ENCODE measurements at places on chromosomes 5 and 9.

DNA sequence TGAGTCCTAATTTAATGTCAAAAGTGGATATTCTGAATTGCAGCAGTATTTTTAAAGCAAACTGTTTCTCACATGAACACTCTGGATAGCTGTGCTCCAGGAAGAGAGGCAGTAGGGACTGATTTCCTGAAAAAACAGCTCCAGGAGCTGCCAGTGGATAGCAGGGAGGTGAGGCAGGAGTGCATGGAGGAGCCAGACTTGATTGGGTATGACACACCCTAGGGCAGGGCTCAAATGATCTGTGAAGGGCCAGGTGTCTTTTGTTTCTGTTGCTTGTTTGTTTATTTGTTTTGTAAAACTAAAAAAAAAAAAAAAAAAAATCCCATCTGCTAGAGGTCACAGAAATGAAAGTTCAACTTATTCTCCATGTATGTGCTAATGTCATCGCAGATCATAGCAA lies 83.4 kb downstream of the ADRB2 start:
- DNase-seq, result no peak

DNA sequence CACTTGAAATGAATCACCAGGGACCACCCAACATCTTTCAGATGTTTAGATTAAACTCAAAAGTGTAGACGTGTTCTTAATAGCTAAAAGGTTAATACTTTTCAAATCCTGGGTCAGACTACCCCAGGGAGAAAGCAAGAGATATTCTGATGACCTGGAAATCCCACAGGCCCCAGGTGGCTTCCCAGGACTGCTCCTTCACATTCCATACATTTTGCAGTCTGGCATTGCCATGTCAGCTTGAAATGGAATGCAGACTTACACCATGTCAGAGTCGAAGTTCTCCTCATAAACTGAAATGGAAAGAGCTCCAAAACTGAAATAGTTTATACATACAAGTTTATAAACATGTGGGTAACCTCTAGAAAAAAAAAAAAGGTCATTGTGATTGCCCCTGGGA lies 61.5 kb downstream of the TMEM167A start:
- DNase-seq, result no peak

DNA sequence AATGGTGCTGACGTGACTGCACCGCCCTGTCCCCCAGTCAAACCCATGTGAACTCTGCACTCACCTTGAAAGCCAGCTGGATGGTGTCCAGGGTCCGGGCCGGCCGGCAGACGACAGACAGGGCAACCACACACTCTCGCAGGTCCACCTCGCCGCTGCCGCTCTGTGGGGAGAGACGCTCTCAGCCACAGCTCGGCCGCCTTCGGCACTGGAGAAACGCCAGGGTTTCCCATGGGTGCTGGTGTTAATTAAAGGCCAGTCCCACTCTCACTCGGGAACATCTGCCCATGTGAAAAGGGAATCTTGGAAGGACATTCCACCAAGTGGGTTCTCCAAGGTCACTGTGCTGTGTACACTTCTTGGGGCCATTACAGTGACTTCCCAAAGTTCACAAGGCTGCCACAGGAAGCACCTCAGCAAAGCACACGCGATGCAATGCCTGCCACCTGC lies 25.5 kb upstream of the SLC6A3 start:
- DNase-seq, result no peak

- no peak for DNase-seq
These were observed 376 bp downstream of the ANKRD18B start for GRCh38 chr9:33524306-33524947.

GRCh38 chr5:16345454-16345853 lies 120.1 kb downstream of the ZNF622 start:
- DNase-seq, result peak; percentile 4

GRCh38 chr5:158977642-158978041 lies 122.1 kb downstream of the EBF1 start:
- DNase-seq, result no peak

DNA sequence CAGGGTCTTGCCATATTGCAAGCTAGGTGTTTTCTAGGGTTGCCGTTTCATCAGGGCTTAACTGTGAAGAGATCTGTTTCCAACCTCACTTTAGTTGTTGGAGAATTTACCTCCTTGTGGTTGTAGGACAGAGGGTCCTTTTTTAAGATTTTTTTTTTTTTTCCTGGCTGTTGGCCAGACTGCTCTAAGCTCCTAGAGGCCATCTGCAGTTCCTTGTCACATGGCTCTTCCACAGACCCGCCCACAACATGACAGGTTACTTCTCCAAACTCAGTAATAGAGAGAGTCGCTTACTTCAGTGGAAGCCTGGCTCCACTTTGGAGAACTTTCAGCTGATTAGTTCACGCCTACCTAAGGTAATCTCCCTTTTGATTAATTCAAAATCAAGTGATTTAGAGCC lies 543.7 kb downstream of the DMRTA1 start:
- DNase-seq, result no peak

GRCh38 chr5:17346811-17347210 lies 129.4 kb downstream of the BASP1 start:
- DNase-seq, result no peak

DNA sequence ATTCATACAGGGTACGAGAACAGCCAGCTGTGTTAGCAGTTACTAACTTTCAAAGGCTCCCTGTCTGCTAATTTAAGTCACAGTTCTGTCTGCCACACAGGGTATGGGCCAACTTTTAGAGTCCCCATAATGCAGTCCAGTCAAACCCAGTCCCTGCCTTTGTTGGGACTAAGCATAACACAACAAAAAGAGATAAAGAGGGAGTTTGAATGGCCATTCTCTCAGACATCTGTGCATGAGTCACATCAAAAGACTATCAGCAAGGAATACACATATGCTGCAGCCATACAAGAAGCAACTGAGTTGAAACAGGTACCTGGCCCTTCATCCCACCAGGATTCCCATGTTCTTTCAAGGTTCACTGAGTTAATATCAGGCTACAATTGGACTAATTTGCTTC lies 744.5 kb upstream of the C9orf72 start:
- no peak for DNase-seq

DNA sequence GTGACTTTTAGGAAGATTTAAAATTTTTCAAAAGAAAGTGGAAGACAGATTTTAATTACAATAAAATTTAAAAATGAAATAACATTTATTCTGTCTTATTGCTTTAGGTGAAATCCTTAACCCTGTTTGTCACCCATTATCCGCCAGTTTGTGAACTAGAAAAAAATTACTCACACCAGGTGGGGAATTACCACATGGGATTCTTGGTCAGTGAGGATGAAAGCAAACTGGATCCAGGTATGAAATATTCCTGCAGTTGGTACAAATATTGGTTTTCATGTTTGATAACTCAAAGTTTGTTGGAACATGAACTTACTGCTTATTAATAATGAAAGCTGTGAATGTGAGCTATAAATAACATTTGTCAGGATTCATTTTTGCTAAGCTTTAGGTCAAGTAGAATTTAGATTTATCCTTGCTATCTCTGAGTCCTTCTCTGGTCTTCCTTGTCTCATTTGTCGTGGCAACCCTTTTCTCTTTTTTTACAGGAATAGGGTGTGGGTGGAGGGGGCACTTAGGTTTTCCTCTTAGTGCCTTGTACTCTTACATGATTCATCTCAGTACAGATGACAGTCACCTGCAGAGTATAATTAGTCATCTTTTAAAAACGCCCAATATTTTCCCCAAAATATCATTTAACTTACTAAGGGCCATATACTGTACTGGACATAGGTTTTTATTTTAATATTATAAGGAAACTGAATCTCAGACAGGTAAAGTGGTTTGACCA lies 95.3 kb upstream of the RASGRF2 start:
- DNase-seq, result no peak

- DNase-seq, result no peak
These were observed 547.3 kb upstream of the ZNF608 start for GRCh38 chr5:125293726-125294125.

DNA sequence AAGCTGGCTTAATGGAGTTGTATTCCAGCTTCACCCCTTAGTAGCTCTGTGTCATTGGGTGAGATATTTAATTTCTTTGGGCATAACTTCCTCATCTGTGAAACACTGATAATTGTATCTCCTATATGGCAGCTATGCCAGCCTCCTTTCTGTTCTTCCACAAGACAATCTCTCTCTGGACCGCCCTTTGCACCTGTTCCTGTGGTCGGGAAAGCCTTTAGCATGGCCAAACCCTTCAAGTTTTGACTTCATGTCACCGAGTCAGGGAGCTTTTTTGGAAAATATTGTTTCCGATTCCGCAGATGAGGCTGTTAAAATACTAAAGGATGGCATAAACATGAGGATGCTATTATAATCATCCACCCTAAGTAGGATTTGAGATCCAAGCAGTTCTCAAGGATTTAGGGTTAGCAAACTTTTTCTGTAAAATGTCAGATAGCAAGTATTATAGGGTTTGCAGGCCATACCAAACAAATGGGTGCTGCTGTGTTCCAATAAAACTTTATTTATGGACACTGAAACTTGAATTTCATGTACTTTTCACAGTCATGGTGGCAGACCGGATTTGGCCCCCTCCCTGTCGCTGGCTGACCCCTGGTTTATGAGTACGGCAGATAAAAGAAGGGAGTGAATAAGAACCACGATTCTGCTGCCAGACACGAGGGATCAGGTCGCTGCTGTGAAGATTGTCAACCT lies 695 bp upstream of the NDFIP1 start:
- DNase-seq, result no peak

DNA sequence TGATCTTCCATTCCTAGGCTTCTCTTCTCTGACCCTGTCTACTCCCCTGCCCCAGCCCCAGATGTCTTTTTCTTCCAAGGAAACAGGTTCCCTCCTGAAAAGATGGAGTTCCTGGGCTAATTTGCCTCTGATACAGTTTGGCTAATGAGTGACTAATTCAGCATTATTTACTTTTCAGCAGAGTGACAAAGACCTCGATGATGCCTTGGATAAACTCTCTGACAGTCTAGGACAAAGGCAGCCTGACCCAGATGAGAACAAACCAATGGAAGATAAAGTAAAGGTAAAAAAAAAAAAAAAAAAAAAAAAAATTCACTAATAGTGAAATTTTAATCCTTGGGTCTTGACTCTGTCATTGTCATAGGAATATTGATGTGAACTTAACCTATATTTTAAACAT lies 42.7 kb downstream of the ERAP1 start:
- no peak for DNase-seq

- DNase-seq, result no peak
These were observed 2.8 kb upstream of the HMCN2 start for GRCh38 chr9:130262771-130263170.

GRCh38 chr9:71663931-71664459 lies 104.3 kb downstream of the CEMIP2 start:
- no peak for DNase-seq

- DNase-seq, result peak; percentile 1
These were observed 188.3 kb upstream of the NMUR2 start for GRCh38 chr5:152593388-152593787.

GRCh38 chr5:172857982-172858381 lies 23.9 kb downstream of the ERGIC1 start:
- DNase-seq, result no peak

GRCh38 chr5:147673791-147674190 lies 108.7 kb downstream of the JAKMIP2 start:
- no peak for DNase-seq

DNA sequence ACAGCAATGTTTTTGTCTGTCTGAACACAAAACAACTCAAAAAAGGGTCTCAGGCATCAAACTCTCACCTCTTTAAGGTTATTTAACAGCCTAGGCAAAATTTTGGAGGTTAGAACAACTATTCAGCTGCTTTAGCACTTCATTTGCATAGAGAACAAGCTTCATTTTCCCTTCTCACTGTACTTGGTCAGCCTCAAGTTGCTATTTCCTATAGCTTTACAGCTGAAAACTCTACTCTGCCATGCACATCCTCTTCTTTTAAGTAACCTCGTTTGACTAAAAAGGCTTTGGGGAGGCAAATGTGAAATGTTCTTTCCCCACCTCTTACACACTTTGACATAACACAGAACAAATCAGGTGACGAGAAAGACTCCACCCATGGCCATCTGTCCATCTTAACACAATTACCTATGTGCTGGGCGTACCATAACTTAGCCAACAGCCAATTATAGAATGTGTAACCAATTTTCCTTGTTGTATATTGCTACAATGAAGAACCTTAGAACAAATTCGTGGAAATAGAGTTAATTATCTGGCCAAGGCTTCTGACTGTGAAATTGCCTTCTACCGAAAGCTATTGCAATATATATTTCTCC lies 195.7 kb downstream of the DCP2 start:
- no peak for DNase-seq

GRCh38 chr9:129385211-129385934 lies 207.3 kb upstream of the IER5L start:
- no peak for DNase-seq

DNA sequence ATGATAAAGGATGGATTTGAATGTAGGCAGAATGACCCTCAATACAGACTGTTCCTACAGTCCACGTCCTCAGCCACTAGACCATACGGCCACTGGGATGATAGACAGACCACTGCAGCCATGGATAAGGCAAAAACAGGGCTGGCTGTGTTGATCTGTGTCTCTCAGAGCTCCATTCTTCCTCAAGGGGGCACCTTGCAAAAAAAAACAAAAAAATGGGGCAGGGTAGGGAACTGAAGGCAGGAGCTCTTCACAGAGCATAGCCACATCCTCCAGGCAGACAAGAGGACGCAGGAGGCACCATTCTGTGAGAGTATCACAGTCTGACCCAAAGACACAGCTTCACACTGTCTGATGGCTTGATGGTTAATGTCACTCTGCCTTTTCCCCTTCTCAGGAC lies 61.2 kb upstream of the GABRP start:
- no peak for DNase-seq

DNA sequence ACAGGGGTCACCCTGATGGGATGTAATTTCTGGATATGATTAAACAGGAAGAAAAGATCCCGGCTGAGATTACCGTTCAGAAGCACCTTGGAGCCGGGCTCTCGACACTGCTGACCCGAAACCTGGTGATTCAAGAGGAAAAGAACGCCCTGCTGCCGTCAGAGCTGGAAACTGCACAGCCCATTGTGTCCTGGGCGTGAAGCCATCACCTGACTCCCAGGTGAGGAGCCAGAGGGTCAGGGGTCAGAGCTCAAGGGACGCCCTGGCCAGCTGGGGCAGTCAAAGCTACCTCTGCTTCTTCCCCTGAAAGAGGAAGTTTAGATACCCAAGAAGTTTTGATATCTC lies 17.8 kb upstream of the SLC12A7 start:
- no peak for DNase-seq

GRCh38 chr9:114121227-114122135 lies 22.4 kb upstream of the KIF12 start:
- DNase-seq, result no peak

- no peak for DNase-seq
These were observed 48.9 kb downstream of the NUDT12 start for GRCh38 chr5:103513701-103514100.

DNA sequence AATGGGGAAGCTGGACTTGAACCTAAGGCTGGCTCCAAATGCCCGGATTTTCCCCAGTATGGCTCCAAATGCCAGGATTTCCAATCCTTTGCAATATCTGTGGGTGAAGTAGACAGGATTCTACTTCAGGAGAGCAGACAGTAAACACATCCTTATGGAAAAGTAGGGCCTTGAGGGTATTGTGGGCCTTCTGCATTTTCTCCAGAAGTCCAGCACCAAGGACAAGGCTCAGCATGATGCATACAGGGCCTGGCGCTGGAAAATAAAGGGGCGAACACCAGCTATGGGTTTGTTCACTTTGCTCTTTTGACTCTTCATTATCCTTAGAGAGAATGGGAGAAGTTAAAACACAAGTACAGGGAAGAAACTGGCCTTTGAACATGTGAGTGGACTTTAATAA lies 347.5 kb downstream of the SEMA5A start:
- DNase-seq, result peak; percentile 37

- no peak for DNase-seq
These were observed 17.9 kb downstream of the PDZD2 start for GRCh38 chr5:31656806-31657205.

Data from fibroblast of mammary gland (primary cell).